ENCODE measurements at places on chromosomes 4 and X.

GRCh38 chr4:187017147-187017546, 293.5 kb upstream of the FAT1 start:
- no peak for DNase-seq

- DNase-seq = peak; percentile 38
These were observed 672 bp downstream of the PGM2 start for GRCh38 chr4:37827030-37827685.

GRCh38 chr4:99887837-99888236, 6.4 kb downstream of the LAMTOR3 start:
- no peak for DNase-seq

GRCh38 chr4:38821739-38822138, 17.1 kb upstream of the TLR1 start:
- no peak for DNase-seq

DNA sequence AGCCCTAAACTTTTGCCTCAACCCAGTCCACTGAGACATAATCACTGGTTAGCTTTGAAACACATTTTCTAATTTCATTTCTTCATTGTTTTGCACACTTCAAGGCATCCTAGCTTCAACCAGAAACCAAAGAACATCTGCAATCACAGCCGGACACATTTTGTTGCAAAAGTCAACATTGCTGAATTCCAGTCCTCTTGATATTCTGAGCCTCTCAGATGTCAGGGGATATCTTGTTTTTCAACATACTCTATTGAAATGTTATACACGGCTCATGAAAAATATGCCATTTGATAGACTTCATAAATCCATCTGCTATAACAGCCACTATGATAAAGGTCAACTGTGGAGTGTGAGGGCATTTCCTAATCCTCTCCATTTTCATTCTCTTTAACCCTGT, 241.6 kb upstream of the PUDP start:
- DNase-seq = no peak

GRCh38 chr4:1862055-1862911, 6.3 kb upstream of the LETM1 start:
- no peak for DNase-seq

DNA sequence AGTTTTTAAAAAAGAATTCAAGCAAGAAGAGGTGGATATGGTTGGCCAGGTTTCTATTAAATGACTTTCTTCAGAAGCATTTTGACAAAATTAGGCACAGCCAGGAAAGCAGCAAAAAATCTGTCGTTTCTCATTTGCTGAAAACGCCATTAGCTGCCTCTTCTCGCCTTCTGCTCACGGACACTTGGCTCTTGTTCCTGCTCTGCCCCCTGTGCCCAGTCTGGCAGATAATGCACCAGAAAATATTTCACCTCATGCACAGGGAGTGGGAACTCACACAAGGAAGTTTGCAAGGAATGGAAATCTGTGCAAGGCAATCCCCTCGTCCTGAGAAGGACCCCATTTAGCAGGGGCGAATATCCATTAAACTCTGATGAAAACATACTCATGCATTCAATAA, 260.0 kb downstream of the PACRGL start:
- DNase-seq = no peak

DNA sequence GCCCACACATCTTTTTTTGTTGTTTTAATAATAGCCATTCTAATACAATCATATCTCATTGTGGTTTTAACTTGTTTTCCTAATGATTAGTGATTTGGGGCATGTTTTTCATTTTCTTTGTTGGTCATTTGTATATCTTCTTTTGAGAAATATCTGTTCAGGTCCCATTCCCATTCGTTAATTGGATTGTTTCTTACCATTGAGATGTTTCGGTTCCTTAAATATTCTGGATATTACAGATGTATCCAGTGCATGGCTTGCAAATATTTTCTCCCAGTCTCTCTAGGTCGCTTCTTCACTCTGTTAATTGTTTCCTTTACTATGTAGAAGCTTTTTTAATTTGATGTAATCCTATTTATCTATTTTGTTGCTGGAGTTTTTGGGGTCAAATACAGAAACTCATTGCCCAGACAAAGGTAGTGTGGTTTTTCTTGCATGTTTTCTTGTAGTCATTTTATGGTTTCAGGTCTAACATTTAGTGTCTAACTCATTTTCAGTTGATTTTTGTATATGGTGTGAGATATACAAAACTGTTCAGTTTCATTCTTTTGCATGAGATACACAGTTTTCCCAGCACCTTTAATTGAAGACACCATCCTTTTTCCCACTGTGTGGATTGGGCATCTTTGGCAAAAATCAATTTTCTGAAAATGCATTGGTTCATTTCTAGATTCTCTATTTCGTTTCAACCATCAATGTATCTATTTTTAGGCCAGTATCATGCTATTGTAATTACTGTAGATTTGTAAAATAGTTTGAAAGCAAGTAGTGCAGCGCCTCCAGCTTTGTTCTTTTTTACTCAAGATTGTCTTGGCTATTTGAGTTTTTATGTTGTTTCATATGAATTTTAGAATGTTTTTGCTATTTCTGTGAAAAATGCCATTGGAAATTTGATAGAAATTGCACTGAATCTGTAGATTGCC, 195.9 kb downstream of the SCFD2 start:
- no peak for DNase-seq

DNA sequence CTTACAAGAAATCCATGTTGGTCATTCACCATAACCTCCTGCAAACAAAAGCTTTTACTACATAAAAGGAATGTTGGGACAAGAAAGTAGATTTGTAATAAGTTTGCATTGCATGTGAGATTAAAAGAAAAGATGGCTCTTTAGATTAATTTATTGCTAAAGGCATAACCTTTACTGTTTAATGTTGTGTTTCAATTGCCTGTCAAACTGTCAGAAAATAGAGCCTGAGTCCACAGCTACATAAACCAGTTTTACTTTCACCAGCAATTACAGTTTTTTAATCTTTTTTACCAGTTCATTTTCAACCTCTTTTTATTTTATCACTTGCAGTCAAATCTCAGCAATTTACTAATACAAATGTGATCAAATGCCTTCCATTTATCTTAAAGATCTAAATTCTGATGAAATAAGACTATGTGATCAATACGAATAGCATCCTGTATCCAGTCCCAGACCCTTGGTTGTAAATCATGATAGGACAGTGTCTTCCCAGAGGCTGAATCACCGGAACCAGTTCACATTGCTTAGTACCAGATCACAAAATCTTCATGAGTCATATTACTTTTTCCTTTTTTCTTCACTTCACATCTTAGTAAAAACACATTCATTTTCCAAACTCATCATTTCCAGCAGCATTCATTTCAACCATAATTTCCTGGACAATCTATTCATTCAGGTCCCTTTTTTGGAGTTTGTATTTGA, 95.4 kb upstream of the FRG1 start:
- DNase-seq = no peak

DNA sequence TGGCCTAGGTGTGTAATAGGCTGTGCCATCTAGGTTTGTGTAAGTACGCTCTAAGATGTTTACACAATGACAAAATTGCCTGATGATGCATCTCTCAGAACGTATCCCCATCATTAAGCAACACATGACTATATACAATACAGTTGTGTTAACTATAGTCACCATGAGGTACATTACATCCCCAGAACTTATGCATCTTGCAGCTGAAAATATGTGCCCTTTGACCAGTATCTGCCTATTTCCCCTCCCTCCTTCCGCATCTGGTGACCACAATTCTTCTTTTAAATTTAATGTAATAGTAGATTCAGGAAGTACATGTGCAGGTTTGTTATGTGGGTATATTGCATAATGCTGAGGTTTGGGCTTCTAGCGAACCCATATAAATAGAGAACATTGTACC, 239.8 kb upstream of the IL1RAPL1 start:
- no peak for DNase-seq

- DNase-seq = no peak
These were observed 4.3 kb upstream of the MXD4 start for GRCh38 chr4:2266181-2266580.

GRCh38 chr4:10741961-10742699, 57.6 kb upstream of the CLNK start:
- DNase-seq = no peak

DNA sequence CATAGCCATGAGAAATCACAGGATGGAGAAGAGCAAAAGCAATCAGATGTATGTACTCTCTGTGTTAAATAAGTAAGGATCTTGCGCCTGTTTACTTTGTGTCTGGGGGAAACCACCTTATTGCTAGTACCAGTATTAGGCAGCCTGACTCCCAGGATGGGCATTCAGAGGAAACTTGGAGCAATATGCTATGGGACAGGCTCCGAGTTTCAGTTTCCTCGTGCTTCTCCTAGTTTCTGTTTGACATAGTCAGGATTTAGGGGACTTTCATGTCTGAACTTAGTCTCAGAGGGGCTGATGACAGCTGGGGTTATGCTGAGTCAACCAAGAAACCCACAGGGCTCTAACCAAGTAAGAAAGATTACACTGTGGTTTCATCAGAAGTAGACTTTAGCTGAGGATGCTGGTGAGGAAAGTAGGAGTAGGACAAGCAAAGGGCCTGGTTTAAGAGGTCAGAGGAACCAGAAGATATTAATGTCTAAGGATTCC, 13.5 kb downstream of the NSUN7 start:
- no peak for DNase-seq

DNA sequence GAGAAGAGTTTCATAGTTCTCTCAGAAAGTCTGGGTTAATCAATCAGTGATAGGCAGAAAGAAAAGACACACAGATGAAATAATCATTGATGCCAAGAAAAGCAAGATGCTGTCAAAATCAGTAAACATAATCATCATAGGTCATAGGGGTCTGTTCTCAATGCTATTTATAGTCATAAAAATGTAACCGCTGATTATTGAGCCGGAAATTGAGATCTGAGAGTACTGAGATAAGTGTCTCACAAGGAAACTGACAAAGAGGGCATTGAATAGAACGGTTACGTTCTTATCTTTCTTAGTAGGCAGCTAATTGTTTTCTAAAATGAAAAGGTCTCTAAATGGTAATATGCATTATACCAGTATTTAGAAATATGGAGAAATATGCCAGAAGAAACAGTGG, 1686.1 kb upstream of the AGA start:
- DNase-seq = no peak

- no peak for DNase-seq
These were observed 27.7 kb downstream of the LARP7 start for GRCh38 chr4:112664611-112665010.

GRCh38 chr4:73843369-73843768, 6.9 kb downstream of the CXCL6 start:
- no peak for DNase-seq

DNA sequence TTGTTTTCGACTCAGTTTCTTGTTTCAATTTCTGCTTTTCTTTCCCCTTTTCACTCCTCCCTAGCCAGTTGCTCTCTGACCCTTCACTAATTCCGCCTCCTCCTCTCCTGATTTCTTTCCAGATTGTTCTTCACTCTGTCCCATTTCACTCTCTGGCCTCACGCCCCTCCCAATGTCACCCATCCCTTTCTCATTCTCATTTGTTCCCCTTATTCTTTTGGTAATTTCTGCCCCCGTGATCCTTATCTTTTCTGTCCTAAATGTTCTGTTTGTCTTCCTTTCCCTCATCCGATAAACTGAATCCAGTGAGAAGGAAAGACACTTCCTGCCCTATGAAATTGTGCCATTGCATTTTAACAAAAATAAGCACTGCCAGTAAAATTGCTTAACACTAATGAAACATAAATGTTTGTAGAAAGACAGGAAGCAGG, 94.5 kb upstream of the RASGEF1B start:
- DNase-seq = no peak

- DNase-seq = peak; percentile 47
These were observed 18.8 kb downstream of the SPACA5 start for GRCh38 chrX:48025561-48025960.

DNA sequence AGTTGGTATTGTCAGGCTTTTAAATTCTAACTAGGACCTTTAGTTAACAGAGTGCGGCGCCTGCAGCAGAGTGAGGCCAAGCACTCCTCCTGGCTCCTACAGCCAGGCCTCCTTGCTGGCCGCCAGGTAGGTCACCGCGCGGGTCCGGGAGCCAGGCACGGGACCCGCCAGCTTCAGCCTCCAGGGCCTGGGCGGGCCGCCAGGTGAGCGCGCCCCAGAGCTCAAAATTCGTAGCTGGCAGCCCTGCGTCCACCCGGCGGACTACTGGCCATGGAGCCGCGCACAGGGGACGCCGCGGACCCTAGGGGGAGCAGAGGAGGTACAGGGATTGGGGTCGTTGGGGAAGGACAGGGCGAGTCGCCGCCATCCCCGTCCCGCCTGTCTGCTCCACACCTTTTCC, at the start of gene MAGIX:
TSS of gene MAGIX (plus strand) at position 139 of the 400 bp plus-strand sequence. CDS start at position 271, 132 bp downstream.
- no peak for DNase-seq

- DNase-seq = no peak
These were observed 75.9 kb upstream of the CAMK2D start for GRCh38 chr4:113837397-113837796.

DNA sequence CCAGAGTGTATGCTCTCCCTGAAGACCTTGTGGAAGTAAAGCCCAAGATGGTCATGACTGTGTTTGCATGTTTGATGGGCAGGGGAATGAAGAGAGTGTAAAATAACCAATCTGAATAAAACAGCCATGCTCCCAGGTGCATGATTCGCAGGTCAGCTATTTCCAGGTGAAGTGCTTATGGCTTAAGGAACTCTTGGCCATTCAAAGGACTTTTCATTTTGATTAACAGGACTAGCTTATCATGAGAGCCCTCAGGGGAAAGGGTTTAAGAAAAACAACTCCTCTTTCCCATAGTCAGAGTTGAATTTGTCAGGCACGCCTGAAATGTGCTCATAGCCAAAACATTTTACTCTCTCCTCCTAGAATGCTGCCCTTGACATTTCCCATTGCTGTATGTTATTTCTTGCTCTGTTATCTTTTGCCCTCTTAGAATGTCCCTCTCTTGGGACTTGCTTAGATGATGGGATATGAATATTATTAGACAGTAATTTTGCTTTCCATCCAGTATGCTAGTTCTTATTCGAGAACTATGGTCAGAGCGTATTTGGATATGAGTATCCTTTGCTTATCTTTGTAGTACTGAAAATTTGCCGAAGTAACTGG, 88.6 kb downstream of the PLS3 start:
- no peak for DNase-seq

- DNase-seq = no peak
These were observed 252.5 kb upstream of the CASK start for GRCh38 chrX:42175843-42176242.

DNA sequence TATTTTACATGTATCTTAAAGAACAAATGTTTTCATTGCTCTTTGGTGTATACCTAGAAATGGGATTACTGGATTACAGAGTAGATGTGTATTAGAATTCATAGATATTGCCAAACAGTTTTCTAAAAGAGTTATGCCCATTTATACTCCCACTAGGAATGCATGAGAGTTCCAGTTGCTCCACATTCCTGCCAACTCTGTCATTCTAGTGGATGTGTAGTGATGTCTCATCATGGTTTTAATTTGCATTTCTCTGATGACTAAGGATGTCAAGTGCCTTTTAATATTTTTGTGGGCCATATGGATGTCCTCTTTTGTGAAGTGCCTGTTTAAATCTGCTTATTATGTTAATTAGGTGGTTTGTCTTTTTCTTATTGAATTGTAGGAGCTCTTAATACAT, 65.6 kb upstream of the BMP2K start:
- no peak for DNase-seq

All from Caco-2 (cell line).